ENCODE measurements at places on chromosomes 4 and X. TPM values are rescaled to one million over a fixed set of nuclear protein-coding genes. Genes with fewer than 3 reads are reported as not detected.

Gene SOWAHB
- 1.8 TPM for total RNA-seq

DNA sequence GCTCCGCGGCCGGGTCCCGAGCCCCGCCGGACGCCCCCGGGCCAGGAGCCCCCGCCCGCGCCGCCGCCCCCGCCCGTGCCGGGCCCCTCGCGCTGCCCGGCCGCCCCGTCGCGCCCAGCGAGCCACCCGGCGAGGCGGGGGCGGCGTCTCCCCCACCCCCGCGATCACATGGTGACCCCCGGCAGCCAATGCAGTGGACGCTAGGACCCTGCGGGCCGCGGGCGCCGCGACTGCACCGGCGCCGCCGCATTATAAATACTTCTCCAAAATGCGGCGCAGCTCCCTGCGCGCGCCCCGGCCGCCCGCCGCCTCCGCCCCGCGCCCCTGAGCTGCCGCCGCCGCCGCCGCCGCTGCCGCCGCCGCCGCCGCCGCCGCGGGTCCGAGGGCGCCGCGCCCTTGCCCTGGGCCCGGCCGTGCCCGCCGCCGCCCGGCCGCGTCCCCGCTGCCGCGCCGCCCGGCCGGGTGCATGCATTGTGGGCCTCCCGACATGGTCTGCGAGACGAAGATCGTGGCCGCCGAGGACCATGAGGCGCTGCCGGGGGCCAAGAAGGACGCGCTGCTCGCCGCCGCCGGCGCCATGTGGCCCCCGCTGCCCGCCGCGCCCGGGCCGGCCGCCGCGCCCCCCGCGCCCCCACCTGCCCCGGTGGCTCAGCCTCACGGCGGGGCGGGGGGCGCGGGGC lies at the start of gene NAT8L:
Gene NAT8L (plus strand): TSS at position 282 of the 680 bp plus-strand sequence. CDS start 185 bp downstream, at position 467.
- peaks cover 12% of the 10 kb centered on the region for H3K27me3 ChIP-seq
- H3K36me3 ChIP-seq = no peaks in the 10 kb centered on the region
- no peak within 1 kb of the TSS for H3K27ac ChIP-seq
- H3K4me1 ChIP-seq = no peaks in the 10 kb centered on the region
- no peak for DNase-seq
- H3K4me3 ChIP-seq = peak within 1 kb of the TSS; percentile 23

- no peak overlapping the region for H3K4me3 ChIP-seq
- H3K36me3 ChIP-seq = no peaks in the 10 kb centered on the region
- no peak overlapping the region for H3K27ac ChIP-seq
Measured at GRCh38 chr4:31467781-31468180, 747.6 kb downstream of the PCDH7 start.

DNA sequence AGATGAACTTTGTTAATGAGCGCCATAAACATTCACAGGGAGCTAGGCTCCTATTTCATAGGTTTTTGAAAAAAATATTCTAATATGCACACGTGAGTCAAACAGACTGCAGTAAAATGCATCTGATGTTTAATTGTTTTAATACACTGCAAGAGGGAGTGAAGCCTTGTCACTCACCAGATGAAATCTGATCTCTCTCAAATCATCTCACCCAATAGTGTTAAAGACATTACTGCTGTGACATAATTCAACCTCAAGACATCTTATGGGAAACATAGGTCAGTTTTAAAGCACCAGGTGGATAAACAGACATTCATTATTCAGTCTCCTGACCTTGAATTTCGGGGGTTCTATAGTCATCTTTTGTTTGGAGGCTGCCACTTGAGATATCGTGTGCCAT lies 148.3 kb downstream of the MAML3 start:
- no peaks in the 10 kb centered on the region for H3K27me3 ChIP-seq
- no peak overlapping the region for H3K4me3 ChIP-seq
- DNase-seq = no peak
- H3K4me1 ChIP-seq = no peaks in the 10 kb centered on the region

- DNase-seq = no peak
- no peaks in the 10 kb centered on the region for H3K4me1 ChIP-seq
- no peaks in the 10 kb centered on the region for H3K36me3 ChIP-seq
- no peaks in the 10 kb centered on the region for H3K27me3 ChIP-seq
- H3K4me3 ChIP-seq = no peak overlapping the region
Measured at GRCh38 chr4:85642356-85643100, 167.6 kb downstream of the ARHGAP24 start.

DNA sequence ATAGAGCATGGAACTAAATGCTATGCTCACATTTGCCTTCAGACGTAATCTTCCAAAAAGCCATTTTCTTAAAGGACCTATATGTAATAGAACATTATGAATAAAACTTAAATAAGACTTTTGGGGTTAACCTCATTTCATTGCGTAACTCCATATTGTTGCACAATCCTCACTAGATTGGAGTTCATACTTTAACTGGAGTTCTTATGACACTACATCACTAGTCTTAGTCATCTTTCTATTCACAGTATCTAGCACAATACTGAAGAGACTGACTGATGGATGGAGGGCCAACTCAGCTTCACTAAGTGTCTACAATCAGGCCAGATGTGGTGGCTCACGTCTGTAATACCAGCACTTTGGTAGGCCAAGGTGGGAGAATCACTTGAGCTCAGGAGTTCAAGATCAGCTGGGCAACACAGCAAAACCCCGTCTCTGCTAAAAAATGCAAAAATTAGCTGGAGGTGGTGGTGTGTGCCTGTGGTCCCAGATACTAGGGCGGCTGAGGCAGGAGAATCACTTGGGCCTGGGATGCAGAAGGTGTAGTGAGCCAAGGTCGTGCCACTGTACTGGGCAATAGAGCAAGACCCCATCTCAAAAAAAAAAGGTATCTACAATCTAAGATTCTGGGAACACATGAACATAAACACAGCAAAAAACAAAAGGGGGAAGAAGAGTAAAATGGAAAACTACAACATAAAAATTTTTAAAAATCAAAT lies 80.8 kb upstream of the MAB21L2 start:
- H3K27me3 ChIP-seq = no peaks in the 10 kb centered on the region
- no peak overlapping the region for H3K4me3 ChIP-seq
- DNase-seq = no peak
- H3K36me3 ChIP-seq = no peaks in the 10 kb centered on the region

- H3K27ac ChIP-seq = no peak within 1 kb of the TSS
- H3K4me3 ChIP-seq = peak within 1 kb of the TSS; percentile 47
- no peaks in the 10 kb centered on the region for H3K36me3 ChIP-seq
- no peaks in the 10 kb centered on the region for H3K4me1 ChIP-seq
Measured at GRCh38 chrX:136251041-136251991, at the start of gene MAP7D3. Gene MAP7D3, minus strand, starts transcription at chrX:136251400. Its CDS starts 42 bp downstream, at chrX:136251358.

DNA sequence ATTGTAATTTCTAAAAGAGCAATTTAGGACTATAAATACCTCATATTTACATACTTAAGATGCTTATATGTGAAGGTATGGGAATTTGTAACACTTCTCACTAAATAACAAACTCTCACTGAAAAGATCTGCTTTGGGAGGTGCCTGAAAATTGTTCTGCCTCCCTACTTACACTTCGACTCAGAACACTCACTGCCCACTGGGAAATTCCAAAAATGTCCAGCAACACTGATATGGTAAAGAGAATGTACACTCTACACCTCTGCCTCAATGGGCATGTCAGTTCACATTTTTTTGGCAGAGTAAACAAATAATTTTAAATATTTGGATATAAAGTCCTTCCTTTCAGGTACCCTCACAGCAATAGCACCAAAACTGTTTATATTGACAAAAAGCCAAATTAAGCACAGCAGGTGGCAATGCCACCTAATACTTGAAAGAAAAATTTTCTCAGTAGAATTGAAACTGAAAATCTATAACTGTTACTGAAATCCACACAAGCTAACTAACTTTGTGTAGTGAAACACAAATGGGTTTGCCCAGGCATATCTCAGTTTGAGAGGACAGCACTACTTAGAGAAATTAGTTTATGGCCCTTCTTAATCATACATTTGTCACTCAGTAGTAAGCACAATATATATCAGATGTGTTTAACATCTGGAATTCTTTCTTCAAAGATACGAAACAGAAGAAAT lies 67.1 kb downstream of the PRDM5 start:
- H3K27me3 ChIP-seq = no peaks in the 10 kb centered on the region
- H3K4me3 ChIP-seq = no peak overlapping the region
- H3K27ac ChIP-seq = no peak overlapping the region

DNA sequence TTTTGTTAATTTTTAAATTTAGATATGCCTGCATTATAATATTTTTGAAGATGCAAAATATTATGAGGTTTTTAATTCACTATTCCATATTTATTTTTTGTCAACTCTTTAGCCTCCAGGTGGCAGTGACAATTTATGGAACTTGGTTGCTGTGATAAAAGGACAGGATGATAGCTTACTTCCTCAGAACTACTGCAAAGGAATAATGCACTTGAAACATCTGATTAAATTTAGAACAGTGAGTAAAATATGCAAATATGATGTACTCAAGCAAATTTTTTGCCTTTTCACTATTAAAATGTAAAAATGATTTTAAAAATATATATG lies 45.1 kb downstream of the SPATA4 start:
- H3K36me3 ChIP-seq = no peaks in the 10 kb centered on the region
- no peak for DNase-seq
- no peaks in the 10 kb centered on the region for H3K4me1 ChIP-seq
- no peak overlapping the region for H3K27ac ChIP-seq
- H3K4me3 ChIP-seq = no peak overlapping the region

GRCh38 chrX:131783555-131784308 lies 239.4 kb upstream of the STK26 start:
- H3K27me3 ChIP-seq = no peaks in the 10 kb centered on the region
- no peaks in the 10 kb centered on the region for H3K36me3 ChIP-seq
- H3K4me3 ChIP-seq = no peak overlapping the region
- H3K27ac ChIP-seq = no peak overlapping the region
- no peak for DNase-seq

GRCh38 chr4:112793033-112793432 lies 156.1 kb downstream of the LARP7 start:
- no peak overlapping the region for H3K4me3 ChIP-seq
- H3K27ac ChIP-seq = no peak overlapping the region
- no peaks in the 10 kb centered on the region for H3K4me1 ChIP-seq
- H3K36me3 ChIP-seq = no peaks in the 10 kb centered on the region
- no peaks in the 10 kb centered on the region for H3K27me3 ChIP-seq

Gene TMPRSS11B
- total RNA-seq = not detected

- H3K36me3 ChIP-seq = no peaks in the 10 kb centered on the region
- no peak for DNase-seq
- H3K27me3 ChIP-seq = no peaks in the 10 kb centered on the region
- H3K4me1 ChIP-seq = no peaks in the 10 kb centered on the region
- H3K4me3 ChIP-seq = no peak overlapping the region
- H3K27ac ChIP-seq = no peak overlapping the region
Measured at GRCh38 chr4:150583287-150584110, 1.5 kb downstream of the MAB21L2 start.

- no peak overlapping the region for H3K27ac ChIP-seq
- DNase-seq = no peak
- H3K4me1 ChIP-seq = no peaks in the 10 kb centered on the region
- no peaks in the 10 kb centered on the region for H3K36me3 ChIP-seq
Measured at GRCh38 chr4:94175553-94176261, 32.0 kb upstream of the SMARCAD1 start.

Gene SPACA5B
- total RNA-seq = not detected

DNA sequence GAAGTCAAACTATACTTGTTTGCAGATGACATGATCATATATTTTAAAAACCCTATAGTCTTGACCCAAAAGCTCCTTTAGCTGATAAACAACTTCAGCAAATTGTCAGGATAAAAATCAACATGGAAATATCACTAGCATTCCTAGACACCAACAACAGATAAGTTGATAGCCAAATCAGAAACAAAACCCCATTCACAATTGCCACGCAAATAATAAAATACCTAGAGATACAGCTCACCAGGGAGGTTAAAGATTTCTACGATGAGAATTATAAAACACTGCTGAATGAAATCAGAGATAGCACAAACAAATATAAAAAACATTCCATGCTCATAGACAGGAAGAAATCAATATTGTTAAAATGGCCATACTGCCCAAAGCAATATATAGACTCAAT lies 605.0 kb upstream of the GRIA3 start:
- H3K4me1 ChIP-seq = no peaks in the 10 kb centered on the region
- no peak overlapping the region for H3K27ac ChIP-seq
- H3K36me3 ChIP-seq = no peaks in the 10 kb centered on the region
- H3K4me3 ChIP-seq = no peak overlapping the region

DNA sequence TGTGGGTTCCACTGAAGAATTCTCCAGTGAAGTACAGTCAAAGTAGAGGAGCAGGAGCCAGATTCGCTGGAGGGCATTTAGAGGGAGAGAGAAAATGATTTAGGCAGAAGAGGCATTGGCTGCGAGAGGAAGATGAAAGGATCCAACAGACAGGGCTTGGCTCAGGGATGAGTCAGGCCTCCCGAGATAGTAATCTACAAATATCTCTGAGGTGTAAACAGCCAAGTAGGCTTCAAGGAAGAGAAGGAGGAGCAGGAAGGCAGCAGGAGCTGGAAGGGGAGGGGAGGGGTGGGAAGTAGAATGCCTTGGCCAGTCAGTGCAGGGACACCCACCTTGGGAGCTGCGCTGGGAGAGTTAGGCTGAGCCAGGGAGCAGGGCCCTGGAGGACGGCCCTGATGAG lies 55.5 kb downstream of the PJA1 start:
- no peaks in the 10 kb centered on the region for H3K36me3 ChIP-seq
- H3K27ac ChIP-seq = no peak overlapping the region
- H3K4me1 ChIP-seq = no peaks in the 10 kb centered on the region
- H3K4me3 ChIP-seq = no peak overlapping the region
- H3K27me3 ChIP-seq = no peaks in the 10 kb centered on the region

Gene TCEAL5
- not detected for total RNA-seq

Gene KIT
- 8.7 TPM for total RNA-seq

Measured in prostate gland (tissue), 2 donors.